ENCODE measurements at places on chromosomes 1 and 21. TPM values are rescaled to one million over a fixed set of nuclear protein-coding genes. Genes with fewer than 3 reads are reported as not detected.

- no peak for DNase-seq
- peaks cover 9% of the 10 kb centered on the region for H3K36me3 ChIP-seq
- H3K27me3 ChIP-seq = no peaks in the 10 kb centered on the region
- no peaks in the 10 kb centered on the region for H3K4me1 ChIP-seq
- H3K27ac ChIP-seq = no peak overlapping the region
- no peak overlapping the region for H3K4me3 ChIP-seq
Measured at GRCh38 chr1:228748431-228748830, 13.2 kb downstream of the RHOU start.

DNA sequence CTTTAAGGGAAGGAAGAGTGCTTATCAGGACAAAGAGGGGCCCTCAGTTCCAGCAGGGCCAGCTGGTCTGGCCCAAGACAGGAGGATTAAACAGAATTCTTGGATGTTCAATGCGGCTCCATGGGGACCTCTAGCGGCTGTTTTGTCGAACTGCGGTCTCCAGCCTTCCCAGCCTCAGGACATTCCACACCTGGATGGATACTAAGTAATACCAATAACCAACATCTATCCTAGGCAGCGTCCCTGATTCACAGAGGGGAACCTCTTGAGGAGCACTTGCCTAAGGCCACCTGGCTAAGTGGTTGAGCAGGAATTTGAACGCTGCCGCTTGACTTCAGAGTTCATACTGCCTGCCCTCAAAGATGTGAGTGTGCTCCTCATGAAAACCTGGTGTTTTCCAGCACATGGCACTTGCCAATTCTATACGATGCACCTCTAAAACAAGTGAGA is 15.5 kb upstream of the CD247 start:
- no peaks in the 10 kb centered on the region for H3K36me3 ChIP-seq
- H3K4me3 ChIP-seq = no peak overlapping the region
- H3K27me3 ChIP-seq = no peaks in the 10 kb centered on the region
- no peak overlapping the region for H3K27ac ChIP-seq
- DNase-seq = peak; percentile 83

DNA sequence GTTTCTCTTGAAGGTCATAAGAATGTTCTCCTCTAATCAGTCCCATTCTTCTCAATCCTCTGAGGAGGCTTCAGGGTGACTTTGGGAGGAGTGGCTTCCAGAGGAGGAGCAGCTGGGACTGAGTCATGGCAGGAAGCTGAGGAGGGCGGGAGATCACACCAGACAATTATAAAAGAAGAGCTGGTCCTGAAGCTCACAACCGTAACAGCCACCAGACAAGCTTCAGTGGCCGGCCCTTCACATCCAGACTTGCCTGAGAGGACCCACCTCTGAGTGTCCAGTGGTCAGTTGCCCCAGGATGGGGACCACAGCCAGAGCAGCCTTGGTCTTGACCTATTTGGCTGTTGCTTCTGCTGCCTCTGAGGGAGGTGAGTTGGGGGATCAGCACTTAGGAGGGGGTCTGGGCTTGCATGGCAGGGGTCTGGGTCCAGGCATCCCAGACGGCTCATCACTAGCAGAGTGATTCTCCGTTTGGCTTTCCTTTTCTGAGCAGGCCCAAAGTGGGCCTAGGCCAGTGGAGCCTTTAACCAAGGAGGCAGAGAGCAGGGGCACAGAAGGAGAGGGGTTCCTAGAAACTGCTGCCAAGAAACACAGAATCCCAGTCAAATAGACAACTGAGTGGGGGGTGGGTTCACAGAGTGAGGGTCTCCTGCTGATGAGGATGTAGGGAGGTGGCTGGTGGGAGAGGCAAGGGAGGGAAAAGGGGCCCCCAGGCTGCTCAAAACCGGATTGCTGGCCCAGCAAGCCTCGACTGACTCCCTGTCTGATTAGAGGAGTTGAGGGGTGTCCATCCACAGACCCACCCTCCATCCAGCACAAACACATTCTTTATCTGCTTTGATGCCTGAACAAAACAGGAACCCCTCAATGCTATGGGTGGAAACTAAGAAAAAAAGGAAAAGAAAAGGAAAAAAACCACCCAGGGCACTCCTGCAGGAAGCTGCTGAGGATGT is at the start of gene ECM1:
ECM1 (plus strand) TSS at position 198 of the 953 bp plus-strand sequence; CDS start at position 299, 101 bp downstream.
- no peak within 1 kb of the TSS for H3K4me3 ChIP-seq
- H3K36me3 ChIP-seq = peaks cover 51% of the 10 kb centered on the region
- H3K4me1 ChIP-seq = no peaks in the 10 kb centered on the region
- H3K27me3 ChIP-seq = no peaks in the 10 kb centered on the region
- no peak for DNase-seq

DNA sequence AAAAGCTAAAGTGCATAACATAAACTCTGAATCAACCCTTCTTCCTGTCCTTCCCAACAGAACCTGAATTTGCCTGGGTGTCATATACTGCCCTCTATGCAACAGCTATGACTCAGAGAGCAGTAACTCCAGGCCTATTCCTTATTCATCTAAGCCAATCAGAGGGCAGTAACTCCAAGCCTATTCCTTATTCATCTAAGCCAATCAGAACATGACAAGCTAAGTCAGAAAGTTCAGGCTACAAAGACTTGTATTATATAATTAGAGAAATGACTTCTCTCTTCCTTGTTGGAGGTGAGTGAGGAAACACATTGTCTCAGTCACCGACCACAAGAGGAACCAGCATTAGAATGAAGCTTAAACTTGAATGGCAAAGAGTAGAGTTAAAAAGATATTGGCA is 26.2 kb upstream of the TADA1 start:
- H3K27ac ChIP-seq = no peak overlapping the region
- H3K4me3 ChIP-seq = no peak overlapping the region
- no peaks in the 10 kb centered on the region for H3K27me3 ChIP-seq
- H3K36me3 ChIP-seq = peaks cover 6% of the 10 kb centered on the region
- DNase-seq = no peak

GRCh38 chr1:216215169-216215568 is 208.1 kb downstream of the USH2A start:
- H3K4me1 ChIP-seq = no peaks in the 10 kb centered on the region
- H3K27ac ChIP-seq = no peak overlapping the region
- no peaks in the 10 kb centered on the region for H3K36me3 ChIP-seq
- DNase-seq = no peak
- H3K4me3 ChIP-seq = no peak overlapping the region

GRCh38 chr1:84907095-84907827 is 14.3 kb upstream of the LPAR3 start:
- H3K4me1 ChIP-seq = peaks cover 6% of the 10 kb centered on the region
- peaks cover 3% of the 10 kb centered on the region for H3K36me3 ChIP-seq
- no peak overlapping the region for H3K4me3 ChIP-seq
- no peak overlapping the region for H3K27ac ChIP-seq
- H3K27me3 ChIP-seq = no peaks in the 10 kb centered on the region
- DNase-seq = no peak

- H3K27ac ChIP-seq = no peak overlapping the region
- peaks cover 10% of the 10 kb centered on the region for H3K36me3 ChIP-seq
- no peaks in the 10 kb centered on the region for H3K27me3 ChIP-seq
Measured at GRCh38 chr1:237553078-237553477, 337.6 kb downstream of the ZP4 start.

DNA sequence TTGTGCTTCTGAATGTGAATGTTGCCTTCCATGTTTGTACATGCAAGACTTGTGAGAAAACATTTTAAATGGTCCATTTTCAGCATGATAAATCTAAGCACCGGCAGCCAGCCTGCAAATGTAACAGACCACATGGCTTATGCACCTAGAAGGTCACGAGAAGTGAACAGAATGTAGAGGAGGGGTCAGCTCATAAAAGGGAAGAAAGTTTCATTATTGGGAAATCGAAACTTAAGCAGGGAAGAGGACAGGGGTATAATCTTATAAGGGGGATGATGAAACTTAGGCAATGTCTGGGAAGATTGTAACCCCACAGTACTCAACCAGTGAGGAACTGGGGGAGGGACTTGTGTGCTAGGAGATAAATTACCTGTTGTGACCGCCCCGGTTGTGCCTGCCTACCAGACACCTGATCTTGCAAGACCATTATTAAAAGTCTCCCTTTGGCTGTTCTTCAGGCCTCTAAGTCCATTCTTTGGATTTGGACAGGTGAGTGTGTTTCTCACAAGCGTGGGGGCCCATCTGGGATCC is 37.7 kb upstream of the VN1R5 start:
- H3K27me3 ChIP-seq = no peaks in the 10 kb centered on the region
- no peak overlapping the region for H3K4me3 ChIP-seq
- H3K36me3 ChIP-seq = peaks cover 10% of the 10 kb centered on the region
- H3K4me1 ChIP-seq = no peaks in the 10 kb centered on the region
- DNase-seq = no peak

GRCh38 chr1:71223641-71224340 is 143.0 kb upstream of the ZRANB2 start:
- no peaks in the 10 kb centered on the region for H3K4me1 ChIP-seq
- DNase-seq = no peak
- H3K36me3 ChIP-seq = no peaks in the 10 kb centered on the region
- no peak overlapping the region for H3K27ac ChIP-seq
- no peak overlapping the region for H3K4me3 ChIP-seq

DNA sequence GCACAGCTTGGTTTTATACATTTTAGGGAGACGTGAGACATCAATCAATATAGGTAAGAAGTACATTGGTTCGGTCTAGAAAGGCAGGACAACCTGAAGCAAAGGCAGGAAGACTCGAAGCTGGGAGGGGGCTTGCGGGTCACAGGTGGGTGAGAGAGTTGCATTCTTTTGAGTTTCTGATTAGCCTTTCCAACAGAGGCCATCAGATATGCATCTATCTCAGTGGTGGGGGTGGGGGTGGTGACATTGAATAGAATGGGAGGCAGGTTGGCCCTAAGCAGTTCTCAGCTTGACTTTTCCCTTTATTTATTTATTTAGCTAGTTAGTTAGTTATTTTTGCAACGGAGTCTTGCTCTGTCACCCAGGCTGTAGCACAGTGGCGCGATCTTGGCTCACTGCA is 85.6 kb downstream of the WDR4 start:
- no peak overlapping the region for H3K4me3 ChIP-seq
- H3K27me3 ChIP-seq = no peaks in the 10 kb centered on the region
- no peak for DNase-seq

GRCh38 chr1:213519098-213519497 is 468.1 kb downstream of the RPS6KC1 start:
- H3K4me3 ChIP-seq = no peak overlapping the region
- no peaks in the 10 kb centered on the region for H3K27me3 ChIP-seq
- DNase-seq = no peak
- no peak overlapping the region for H3K27ac ChIP-seq
- H3K4me1 ChIP-seq = no peaks in the 10 kb centered on the region
- no peaks in the 10 kb centered on the region for H3K36me3 ChIP-seq

The SH3BGR gene
- 4.3 TPM for total RNA-seq

The AMPD1 gene
- not detected for total RNA-seq

The SLFNL1 gene
- not detected for total RNA-seq

Data from H9 (cell line).